ENCODE measurements at places on chromosomes 5 and 9.

DNA sequence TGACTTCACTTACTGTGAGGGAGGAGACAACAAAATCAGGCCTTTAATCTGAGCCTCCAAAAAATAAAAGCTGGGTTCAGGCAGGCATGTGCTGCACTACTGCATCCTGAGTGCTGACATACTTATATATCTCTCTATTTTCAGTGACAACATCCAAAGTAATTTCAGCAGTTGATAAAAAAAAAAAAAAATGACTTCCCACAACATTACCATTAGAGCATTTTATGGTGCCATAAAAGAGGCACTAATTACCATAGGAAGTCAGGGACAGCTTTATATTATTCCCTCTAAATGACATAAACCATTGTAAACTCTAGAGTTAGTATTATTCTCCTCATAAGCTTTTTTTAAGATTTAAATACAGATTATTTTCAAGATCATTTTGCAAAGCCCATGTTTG is 346.1 kb downstream of the SLCO4C1 start:
- no peak for DNase-seq

GRCh38 chr5:132422720-132423437 is 53.4 kb downstream of the SLC22A5 start:
- DNase-seq: peak; percentile 46

DNA sequence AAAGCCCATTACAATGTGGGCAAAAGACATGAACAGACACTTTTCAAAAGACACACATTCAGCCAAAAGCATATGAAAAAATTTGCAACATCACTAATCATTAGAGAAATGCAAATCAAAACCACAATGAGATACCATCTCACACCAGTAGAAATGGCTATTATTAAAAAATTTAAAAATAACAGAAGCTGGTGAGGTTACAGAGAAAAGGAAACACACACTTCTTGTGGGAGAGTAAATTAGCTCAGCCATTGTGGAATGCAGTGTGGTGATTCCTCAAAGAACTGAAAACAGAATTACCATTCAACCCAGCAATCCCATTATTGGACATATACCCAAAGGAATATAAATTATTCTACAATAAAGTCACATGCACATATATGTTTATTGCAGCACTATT is 585.2 kb upstream of the TUSC1 start:
- no peak for DNase-seq

GRCh38 chr5:77391240-77391765 is 100.8 kb downstream of the WDR41 start:
- DNase-seq: no peak

- DNase-seq: peak; percentile 66
Observed at GRCh38 chr9:4762108-4762885, 21.3 kb upstream of the AK3 start.

GRCh38 chr9:11722957-11723356 is 970.2 kb upstream of the TYRP1 start:
- DNase-seq: no peak

DNA sequence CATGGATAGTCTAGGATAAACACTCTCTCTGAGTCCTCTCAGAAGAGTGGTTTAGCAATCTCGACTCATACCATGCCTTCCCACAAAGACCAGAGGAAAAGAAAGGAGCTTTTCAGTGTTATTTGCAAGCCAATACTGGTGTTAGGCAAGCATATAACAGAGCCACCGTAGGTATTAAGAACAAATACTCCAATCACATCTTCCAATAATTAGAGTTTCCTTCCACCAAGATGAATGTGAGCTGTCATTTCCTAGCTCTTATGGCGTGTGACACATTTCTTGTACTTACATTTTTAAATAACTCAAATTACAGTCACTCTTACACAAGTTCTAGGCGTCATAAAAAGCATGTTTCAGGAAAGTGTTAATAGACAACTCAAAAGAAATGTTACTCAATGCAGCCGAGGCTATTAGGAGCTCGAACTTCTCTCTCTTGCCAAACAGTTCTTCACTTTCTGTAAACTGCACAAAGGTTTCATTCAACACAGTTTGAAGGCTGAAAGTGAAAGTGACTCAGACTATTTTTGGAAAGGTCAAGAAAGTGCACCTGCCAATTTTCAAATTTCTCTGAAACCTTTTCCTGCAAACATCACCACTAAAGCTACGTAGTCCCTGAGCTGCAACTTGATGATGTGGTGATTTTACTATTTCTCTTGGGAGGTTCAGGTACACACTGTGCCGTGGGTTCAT is 153.8 kb downstream of the AUH start:
- DNase-seq: peak; percentile 88

DNA sequence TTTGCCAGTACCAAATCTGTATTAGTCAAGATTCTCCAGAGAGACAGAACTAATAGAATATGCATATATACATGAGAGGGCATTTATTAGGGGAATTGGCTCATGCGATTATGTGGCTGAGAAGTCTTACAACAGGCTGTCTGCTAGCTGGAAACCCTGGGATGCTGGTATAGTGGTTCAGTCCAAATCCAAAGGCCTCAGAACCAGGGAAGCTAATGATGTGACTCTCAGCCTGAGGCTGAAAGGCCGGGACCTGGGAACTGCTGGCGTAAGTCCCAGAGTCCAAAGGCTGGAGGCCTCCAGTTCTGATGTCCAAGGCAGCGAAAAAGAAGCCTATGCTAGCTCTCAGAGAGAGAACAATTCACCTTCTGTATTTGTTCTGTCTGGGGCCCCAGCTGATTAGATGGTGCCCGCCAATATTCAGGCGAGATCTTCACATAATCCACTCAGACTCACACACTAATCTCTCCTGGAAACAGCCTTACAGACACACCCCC is 84.1 kb downstream of the KIAA1958 start:
- peak; percentile 34 for DNase-seq

DNA sequence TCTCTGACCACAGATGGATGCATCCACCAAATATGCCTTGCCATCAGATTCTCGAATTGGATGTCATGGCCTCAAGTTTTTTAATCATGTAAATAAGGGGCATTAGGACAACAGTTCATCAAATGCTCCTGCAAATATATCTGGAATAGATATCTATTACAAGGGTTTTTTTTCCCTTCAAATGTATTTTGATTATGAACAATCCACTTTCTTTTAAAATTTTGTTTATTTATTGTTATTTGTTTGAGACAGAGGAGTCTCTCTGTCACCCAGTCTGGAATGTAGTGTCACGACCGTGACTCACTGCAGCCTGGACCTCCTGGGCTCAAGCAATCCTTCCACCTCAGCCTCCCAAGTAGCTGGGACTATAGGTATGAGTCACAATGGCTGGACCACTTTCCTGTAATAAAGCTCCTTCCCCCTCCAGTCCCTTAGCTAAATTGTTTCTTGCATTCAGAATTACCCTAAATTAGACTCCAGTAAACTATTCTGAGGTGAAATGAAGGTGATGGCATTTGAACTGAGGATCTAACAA is 1412.1 kb downstream of the EFNA5 start:
- DNase-seq: peak; percentile 11

GRCh38 chr5:180119903-180120236 is 48.3 kb upstream of the RNF130 start:
- DNase-seq: no peak

GRCh38 chr9:99416007-99416406 is 193.9 kb downstream of the SEC61B start:
- DNase-seq: peak; percentile 49

DNA sequence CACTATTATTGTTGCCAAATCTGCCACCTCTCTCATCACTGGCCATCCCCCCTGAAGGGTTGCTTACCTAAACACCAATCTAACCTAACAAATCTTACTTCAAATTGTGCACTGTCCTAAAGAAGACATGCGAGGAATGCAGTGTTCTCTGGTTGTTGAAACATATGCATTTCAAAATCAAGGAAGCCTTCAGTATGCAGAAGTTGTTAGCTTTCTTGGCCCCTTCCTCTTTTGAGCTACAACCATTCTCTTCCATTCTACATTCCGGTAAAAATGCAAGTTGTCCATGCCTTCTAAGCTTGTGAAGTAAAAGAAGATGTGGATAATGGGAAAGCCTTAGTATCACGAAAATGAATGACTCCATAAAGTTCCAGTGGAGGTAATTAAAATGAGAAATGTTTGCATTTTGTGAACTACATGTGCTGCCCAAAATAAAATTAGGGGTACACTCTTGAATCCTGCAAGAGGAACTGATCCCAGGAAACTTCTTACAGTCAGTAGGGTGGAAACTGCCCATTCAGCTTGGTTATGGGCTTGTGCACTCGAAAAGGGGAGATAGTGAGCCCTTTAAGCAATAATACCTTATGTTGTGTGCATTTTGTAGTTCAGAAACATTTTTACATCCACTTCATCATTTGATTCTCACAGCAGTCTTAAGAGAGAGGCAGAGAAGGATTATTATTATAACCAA is 77.6 kb upstream of the ADRB2 start:
- DNase-seq: no peak

- DNase-seq: no peak
Observed at GRCh38 chr9:73215249-73215648, 63.6 kb downstream of the ANXA1 start.

DNA sequence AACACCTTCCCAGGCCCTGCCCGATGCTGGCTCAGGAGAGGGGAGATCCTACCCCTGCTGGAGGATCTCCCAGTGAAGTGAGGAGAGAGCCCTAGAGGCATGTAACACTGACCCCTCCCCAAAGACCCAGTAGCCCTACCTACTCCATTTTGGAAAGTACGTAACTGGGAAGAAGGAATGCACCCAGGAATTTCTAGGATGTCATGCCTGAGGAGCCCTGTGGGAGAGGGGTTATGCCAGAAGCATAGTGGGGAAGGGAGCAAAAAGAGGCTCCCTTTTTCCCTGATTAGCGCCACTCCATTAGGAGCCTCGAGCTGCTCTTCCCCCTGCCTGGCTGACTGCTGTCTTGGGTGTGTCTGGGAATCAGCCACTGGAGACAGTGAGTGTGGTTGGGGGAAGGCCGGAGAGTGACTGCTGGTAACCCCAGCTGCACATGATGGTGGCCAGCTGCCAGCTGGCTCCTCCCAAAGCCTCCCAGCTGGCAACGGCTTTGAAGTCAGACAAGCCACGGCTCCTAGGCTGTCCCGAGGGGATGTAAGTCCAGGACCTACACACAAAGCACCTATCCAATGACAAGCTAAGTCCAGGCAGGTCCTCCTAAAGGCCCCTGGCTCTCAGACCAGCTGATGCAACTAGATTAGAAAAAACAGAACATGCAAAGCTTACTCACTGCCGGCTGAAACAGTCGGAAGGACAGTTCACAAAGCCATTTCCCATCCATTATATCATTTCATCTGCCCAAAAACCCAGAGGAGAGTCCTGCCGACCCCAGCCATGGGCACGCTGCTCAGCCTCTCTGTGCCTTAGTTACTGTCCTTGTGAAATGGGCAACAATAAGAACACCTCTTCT is 136.5 kb upstream of the ABCA1 start:
- peak; percentile 99 for DNase-seq

DNA sequence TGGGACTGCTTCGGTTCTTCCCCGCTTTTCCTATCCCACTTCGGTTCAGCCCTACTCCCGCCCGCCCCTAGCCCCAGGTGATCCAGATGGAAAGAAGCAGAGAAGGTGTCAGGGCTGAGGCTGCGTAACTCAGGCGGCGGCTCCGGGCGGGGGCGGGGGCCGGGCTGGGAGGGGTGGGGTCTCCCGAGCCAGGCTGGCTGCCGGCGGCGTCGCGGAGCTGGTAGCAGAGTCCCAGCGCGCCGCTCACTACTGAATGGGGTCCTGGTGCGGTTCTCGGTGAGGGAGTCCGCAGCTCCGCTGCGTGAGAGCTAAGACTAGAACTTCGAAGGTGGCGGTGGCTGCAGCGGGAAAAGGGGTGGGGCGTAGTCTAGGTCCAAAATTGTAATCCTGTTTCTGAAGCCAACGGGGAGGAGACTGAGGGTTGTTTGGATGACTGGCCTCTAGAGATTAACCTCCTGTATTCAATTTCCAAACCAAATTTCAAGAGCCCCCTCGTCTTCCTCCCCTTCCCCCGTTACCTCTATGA is 1.4 kb downstream of the PRR16 start:
- DNase-seq: peak; percentile 72

DNA sequence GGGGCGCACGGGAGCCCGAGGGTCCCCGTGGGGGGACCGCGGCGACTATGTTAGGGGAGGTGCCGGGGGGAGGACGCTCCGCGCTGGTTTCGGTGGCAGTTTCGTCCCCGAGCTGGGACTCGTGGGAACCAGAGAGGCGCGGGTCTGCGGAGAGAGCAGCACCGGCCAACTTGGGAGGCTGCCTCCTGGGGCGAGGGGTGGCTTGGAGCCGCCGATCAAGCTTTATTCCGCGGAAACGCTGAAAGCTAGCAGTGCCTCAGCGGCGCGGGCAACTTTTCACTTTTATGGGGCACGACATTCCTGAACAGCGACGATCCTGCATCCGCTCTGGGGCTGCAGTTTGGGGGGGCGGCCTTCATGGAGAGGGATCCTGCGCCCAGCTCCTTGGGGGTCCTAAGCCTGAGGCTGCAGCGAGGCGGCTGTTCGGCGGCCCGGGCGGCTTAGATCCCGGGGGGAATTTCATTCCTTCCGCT is 369 bp downstream of the OCLN start:
- no peak for DNase-seq

GRCh38 chr9:14079440-14079839 is 234.5 kb downstream of the NFIB start:
- DNase-seq: no peak

DNA sequence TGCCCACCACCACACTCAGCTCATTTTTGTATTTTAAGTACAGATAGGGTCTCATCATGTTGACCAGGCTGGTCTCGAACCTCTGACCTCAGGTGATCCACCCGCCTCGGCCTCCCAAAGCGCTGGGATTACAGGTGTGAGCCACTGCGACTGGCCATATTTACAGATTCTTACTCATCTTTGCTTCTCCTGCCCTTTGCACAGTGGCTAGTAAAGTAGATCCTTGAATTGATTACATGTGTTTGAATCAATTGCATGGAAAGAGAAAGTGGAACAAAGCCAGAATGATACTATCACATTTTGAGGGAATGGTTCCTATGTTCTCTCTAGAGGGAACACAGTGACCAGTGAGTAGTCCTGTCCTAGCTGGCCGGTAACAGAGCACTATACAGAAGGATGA is 15.4 kb downstream of the KLF4 start:
- DNase-seq: no peak

GRCh38 chr9:81374459-81375186 is 314.7 kb downstream of the TLE1 start:
- DNase-seq: no peak

DNA sequence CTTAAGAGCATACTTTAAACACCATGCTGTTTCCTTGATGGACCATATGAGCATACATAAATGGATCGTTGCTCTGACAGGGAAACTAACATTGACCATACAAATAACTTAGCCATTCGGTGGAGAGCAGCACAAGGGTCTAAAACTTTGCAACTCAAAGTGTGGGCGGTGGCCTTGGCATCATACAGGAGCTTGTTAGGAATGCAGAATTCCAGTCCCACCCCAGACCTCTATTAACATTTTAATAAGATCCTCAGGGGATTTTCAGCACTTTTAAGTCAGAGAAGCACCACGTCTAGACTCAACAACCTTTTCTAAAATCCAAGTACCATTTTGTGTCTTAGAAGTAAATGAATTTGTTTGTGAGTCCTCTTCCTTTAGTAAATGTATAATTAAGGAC is 260.9 kb downstream of the EBF1 start:
- no peak for DNase-seq

DNA sequence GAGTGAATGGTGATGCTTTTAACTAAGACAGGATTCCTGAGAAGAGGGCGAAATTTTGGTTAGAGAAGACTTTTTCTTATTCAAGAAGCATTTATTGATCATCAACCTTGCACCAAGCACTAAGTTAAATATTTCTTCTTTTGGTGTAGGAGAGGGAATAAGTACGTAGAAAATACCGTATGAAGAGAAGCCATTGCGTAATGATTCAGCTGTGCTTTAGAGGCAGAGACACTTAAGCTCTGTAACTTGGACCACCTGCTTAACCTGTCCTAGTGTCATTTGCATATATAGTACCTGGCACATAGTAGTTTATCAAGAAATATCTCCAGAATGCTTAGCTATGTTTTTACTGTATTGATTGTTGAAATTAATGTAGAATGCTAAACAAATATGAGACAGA is 430.9 kb upstream of the ZNF608 start:
- no peak for DNase-seq

Data from AG10803 (cell line).